ENCODE measurements at places on chromosomes 16 and 17.

- DNase-seq: no peak
These were observed 146.3 kb upstream of the PIRT start for GRCh38 chr17:10984220-10984619.

GRCh38 chr17:62163847-62164246, 98.8 kb upstream of the MED13 start:
- no peak for DNase-seq

GRCh38 chr16:1667271-1667670, 10.8 kb upstream of the JPT2 start:
- DNase-seq: no peak

GRCh38 chr17:3669085-3669347, 404 bp downstream of the EMC6 start:
- no peak for DNase-seq

DNA sequence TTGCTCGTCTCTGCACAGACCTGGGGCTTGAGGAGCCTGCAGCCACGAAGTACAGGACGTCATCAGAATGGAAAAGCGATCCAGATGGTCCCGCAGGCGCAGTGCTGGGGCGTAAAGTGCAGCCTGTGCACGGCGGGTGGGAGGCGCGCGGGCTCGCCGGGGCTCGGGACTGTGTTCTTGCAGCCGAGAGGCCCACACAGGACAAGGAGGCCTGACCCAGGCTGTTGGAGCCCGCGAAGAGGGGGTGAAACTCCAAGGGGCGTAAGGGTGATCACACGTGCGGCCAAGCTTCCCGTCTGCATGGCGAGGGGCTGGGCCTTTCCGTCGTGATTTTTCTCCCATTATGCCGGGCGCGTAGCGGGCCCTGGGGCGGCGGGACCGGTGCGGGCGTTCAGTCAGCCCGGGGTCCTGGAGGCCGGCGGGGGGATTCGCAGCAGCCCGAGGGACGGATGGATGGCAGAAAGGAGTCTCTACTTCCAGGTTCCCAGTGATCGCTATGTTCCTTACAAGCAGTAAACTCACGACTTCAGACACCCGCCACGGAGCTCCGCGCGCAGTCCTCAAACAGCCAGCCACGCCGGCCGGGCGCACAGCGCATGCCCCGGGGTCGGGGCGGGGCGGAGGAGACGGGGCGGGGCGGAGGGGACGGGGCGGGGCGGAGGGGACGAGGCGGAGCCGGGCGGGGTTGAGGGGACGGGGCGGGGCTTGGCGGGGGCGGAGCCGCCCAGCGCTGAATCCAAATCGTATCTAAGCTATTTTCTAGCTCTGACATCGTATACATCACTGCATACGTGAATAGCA, 141.0 kb upstream of the KCNJ18 start:
- DNase-seq: peak; percentile 19

DNA sequence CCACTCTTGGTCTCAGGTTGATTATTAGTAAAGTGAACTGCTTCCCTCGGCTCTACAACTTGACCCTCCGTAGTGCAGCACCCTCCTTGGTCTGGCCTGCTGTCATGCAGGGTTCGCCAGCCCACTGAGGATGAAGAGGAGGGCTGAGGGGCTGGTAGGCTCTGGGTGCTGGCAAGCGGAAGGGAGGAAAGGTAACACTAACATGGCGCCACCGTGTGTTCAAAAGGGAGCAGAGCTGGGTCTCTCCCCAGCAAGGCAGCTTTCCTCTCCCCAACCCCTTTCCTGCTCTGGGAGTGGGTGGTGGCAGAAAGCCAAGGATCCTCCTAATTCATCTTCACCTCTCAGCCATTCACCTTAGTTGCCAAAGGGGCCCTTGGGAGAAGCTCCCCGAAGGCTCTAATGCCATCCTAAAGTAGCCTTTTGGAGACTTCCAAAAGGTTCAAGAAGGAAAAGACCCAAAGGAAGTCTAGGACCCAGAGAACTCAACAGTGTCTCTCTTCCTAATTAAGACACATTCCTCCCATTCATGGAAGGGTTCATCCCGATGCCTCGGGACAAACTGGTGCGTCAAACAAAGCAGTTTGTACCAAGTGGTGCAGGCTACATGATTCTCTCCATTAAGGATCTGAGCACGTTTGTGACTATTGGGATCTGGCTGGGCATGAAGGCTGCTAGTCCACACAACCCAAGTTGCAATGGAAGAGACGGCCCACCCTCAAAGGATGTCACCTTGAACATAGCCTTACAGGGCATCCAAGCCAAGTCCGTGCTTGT, 90.8 kb upstream of the TOB1 start:
- DNase-seq: peak; percentile 63

All from AML-193 (cell line).